Fibroblast of the conjunctiva (primary cell): ENCODE measurements at places on chromosomes 6 and 20.

DNA sequence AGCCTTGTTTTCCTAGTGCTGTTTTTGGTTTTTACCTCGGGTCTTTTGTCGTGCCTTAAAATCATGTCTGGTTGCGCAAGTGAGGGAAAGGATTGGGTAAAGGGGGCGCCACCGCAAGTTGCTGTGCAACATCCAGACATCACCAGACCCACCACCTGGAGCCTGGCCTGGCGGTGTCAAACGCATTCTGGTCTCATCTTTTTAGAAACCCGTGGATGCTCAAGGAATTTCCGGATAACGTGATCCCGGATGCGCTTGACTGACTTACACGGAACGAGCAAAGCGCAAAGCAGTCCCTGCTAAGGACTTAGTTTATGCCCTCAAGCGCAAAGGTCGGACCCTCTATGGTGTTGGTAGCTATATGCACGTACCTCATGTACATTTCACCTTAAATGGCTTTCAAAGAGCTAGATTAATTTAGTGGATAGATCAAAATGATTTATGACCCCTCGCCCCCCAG, 105.2 kb downstream of the OR2B2 start:
- DNase-seq: no peak

- no peak for DNase-seq
Observed at GRCh38 chr6:4672772-4673171, 103.4 kb upstream of the CDYL start.

- no peak for DNase-seq
Observed at GRCh38 chr6:106373502-106374239, 13.2 kb downstream of the CRYBG1 start.

- no peak for DNase-seq
Observed at GRCh38 chr6:107786709-107787588, 37.2 kb downstream of the SCML4 start.

- DNase-seq: no peak
Observed at GRCh38 chr6:41247288-41247865, 19.2 kb downstream of the TREML4 start.

GRCh38 chr6:135434991-135435390, 62.5 kb downstream of the AHI1 start:
- no peak for DNase-seq

DNA sequence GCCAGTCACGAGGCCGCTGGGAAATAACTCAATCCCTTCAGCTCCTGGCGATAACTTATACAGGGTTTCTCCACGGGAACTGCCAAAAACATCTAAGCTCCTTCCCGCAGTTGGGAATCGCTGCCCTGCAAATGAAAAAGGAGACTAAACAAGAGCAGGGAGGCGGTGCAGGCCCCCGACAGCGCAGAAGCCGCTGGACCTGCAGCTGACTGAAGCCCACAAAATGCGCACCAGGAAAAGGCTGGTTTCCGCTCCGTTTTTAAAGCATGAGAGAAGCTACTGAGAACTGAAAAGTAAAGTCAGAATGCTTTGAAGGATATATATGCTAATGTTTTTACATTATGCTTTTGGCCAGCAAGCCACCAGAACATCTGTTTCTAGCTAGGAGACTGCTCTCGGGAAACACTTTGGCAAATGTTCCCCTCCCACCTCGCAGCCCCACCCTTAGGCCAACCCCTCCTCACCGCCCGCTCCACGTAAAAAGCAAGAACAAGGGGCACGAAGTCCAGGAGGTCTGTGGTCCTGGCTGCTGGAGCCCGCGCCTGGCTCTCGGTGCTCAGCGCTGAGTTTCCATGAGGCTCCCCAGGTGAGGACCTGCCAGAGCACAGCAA, 90.5 kb downstream of the SOD2 start:
- DNase-seq: no peak

DNA sequence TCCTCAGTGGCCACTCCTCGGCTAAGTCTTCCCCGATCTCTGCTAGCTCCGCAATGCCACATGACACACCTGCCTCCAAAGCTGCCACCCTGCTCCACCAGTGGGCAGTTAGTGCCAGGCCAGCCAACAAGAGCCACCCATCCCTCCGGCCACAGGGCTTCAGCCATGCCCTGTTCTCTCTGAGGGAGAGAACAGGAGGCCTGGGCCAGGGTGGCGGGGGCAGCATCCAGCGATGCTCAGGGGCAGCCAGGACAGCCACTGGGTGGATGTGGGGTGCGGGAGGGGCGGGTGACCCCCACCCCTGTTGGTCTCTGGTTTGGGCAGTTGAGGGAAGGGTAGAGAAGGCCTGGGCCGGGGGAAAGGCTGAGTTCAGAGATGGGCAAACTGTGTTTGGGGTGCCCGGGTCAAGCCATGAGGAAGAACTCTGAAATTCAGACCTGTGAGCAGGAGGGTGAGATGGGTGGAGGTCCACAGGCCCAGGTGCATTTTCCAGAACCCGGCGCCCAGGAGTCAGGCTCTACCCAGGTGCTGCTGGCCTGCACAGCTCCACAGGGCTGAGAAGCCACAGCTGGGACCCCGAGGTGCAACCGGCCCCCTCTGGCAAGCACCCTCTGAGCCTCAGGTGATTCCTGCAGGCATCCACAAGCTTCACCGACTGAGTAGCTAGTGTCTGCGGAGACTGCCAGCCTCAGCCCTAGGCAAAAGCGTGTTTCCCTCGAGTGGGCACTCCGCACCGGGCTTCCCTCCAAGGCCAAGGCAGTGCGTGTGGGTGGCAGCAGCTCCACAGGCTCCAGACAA, 91.1 kb downstream of the SULF2 start:
- no peak for DNase-seq

DNA sequence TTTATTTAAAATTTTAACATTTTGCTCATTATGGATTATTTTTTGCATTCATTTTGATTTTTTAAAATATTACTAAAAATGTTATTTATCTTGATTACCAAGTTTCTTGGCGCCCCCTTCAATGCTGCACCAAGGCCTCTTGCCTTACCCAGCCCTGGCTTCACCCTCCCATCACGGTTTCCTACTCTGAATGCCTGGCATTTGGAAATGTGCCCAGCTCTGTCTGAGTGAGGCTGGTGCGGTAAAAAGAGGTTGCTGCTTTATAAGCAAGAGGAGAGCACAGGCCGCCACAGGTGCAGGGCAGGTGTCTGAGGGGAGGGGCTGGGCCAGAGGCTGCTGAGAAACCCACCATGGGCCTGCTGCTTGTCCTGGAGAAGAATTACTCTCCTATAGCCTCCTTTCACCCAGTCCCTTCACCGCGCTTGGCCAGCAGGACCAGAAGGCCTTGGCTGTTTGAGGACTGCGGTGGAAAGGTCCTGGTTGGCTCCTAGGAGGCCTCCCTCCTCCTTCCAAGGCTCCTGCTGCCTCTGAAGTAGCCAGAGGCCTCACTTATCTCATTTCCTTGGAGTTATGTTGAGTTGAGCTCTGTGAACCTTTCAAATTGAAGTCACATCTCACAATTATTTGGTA, 62.6 kb downstream of the BANF2 start:
- DNase-seq: no peak

DNA sequence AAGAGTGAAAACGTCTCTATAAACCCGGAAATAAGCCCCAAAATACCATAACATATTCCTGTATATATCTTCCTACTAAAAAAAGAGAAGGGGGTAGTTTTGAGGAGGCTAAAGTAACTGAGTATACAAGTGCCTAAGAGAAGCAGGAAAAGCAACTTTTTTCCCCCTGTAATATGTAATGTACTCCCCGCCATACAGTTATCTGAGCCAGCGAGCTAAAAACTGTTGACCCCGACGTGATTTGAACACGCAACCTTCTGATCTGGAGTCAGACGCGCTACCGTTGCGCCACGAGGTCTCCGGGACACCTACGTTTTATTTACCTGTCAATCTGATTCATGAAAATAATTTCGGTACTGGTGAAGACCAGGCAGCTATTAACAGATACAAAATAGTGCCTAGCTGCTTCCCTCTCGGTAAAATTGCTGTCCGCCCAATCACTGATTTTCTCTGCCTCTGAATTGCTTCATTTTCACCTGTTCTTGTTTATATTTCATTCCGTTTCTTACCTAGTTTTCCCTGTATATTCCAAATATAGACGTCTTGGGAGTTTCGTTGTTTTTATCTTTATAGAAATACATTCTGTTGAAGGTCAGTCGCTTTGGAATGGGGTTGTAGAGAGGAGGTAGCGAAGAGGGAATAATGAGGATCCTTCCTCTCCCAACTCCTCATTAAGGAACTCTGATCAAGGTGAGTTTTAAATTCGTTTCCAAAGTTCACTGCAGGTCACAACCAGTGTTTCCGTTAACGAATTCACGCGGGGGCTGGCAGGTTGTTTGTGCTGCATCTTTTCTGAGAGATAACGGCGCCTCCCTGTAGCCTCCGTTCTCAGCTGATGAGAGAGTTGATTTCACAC, 33.6 kb upstream of the BTN3A2 start:
- DNase-seq: no peak
